ENCODE measurements at places on chromosomes 5 and 9.
A peak's percentile ranks its signal among the peaks of the same experiment; 100 is the strongest.

DNA sequence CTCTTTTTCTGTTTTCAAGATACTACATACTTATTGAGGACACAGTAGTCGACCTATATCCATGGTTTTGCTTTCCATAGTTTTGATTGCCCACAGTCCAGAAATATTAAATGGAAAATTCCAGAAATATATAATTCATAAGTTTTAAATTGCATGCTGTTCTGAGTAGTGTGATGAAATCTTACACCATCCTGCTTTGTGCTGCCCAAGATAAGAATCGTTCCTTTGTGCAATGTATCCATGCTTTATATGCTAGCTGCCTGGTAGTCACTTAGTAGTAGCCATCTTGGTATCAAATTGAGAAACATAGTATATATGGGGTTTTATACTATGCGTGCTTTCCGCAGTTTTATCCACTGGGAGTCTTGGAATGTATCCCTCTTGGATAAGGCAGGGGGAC lies 59.0 kb downstream of the CWC27 start:
- no peak for DNase-seq

DNA sequence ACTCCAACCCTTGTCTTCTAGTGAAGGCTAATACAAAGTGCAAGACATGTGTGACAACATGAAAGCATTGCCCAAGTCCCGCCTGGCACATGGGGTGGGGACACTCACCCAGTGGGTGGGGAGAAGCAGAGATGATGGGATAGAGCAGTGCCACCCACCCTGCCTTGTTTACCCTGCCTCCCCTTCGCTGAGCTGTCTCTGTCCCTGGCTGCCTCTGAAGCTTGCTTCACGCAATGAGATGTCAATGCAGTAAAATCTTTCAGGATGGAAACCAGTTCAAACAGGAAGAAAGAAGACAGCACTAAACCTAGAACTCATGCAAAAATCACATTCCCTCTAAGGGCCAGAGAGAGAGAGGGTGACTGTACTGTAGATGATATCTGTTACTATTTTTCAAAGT lies 148.0 kb downstream of the INSYN2B start:
- no peak for DNase-seq

DNA sequence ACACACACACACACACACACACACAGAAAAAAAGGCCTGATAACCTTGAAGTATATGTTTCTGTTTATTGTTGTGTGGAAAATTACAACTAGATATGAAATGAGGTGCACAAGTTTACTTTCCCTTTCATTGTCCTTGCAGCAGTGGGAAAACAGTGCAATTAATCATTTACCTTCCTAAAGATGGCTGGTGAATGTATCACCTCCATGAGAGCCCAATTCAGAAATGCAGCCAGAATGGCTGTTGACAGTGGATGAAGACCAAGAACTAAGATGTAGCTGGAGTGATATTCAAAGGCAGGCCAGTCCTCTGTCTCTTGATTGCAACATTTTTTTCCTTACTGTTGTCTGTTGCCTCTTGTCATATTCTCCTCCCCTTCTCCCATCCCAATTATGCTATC lies 49.6 kb upstream of the EIF4EBP3 start:
- DNase-seq: no peak

DNA sequence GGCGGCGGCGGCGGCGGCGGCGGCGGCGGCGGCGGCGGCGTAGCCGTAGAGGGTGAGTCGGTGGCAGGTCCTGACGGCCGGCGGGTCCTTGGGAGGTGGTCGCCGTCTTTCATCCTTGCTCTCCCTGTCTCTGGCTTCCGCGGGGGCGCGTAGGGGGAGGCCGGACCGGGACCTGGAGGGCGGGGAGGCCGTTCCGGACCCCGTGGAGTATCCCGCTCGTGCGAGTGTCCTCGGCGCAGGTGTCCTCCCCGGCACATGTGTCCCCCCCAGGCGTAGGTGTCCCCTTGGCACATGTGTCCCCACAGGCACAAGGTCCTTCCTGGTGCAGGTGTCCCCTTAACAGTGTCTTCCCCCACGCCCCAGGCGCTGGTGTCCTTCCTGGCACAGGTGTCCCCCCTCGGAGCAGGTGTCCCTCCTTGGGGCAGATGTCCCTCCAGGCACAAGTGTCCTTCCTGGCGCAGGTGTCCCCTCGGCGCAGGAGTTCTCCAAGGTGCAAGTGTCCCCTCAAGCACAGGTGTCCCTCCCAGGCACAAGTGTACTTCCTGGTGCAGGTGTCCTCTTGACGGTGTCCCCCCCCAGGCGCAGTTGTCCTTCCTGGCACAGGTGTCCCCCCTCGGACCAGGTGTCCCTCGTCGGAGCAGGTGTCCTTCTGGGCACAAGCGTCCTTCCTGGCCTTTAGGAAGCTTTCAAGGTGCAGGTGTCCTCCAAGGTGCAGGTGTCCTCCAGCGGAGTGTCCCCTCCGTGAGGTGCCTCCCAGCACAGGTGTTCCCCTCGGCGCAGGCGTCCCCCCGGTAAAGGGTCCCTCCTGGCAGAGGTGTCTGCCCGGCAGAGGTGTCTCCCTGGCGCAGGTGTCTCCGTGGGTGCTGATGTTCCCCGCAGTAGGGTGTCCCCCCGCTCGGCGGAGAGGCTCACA lies 519 bp downstream of the EXOC3 start:
- DNase-seq: no peak

GRCh38 chr9:78121488-78121887 lies 89.9 kb upstream of the GNAQ start:
- DNase-seq: peak; percentile 64

DNA sequence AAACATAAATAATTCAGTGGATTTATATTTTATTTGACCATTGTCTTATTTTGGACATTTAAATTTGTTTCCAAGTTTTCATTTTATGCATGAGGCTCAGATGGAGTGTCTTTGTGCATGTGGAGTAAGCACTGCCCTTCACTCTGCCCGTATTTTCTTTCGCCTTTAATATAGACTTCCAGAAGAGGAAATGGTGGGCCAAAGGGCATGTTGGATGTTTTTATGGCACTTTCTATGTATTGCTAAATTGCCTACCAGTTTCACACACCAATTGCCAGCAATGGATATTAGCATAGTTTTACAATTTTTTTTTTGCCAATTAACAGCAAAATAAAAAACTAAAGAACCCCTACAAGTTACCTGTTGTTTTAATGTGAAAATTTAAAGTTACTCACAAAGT lies 38.4 kb downstream of the ZSWIM6 start:
- no peak for DNase-seq

DNA sequence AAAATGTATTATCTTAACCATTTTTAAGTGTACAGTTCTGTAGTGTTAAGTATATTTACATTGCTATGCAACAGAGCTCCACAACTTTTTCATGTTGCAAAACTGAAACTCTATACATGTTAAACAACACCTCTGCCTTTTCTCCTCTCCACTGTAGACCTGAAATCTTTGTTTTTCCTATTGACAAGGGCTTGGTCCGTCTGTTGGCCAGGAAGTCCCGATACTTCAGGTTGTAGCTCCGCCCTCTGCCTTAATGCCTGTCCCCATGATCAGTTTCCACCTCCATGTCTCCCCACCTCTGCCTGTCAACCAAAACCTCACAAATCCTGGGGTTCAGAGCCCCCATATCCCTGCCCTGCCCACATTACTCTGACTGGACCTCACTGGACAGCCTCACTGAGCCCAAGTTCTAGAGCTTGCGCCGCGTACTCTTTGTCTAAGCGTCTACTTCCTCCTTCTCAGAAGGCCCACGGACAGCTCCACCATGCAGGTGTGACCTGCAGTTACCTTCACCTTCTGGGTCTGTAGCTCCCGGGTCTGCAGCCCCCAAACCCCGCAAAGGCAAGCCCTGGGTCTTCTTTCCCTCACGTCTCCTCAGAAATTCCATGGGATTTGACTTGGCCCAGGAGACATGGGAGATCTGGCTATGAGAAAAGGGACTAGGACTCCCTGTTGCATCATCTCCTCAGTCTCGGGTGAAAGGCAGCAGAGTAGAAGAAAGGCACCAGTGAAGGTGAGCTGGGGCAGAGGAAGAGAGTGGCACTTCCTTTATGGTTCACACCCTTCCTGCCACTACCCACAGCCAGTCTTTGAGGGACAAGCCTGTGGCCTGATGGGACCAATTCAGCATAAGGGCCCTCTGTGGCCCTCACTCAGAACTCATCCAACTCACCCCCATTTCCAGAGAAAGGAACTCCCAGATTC lies 8.0 kb downstream of the GLIPR2 start:
- no peak for DNase-seq

DNA sequence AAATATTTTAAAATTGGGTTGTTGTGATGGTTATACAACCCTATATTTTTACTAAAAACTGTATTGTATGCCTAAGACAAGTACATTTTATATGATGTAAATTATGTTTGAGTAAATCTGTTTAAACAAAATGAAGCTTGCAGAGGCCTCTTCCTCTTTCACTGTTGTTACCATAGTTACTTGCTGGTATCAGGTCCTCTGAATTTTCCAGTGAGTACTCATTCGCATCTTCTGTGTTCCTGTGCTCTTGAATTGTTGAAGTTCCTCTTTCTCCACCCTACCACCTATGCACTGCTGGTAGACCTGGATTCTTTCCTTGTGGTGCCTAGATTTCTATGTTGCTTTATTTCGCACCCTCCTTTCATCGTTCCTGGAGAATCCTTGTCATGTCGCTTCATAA lies 938.5 kb upstream of the ACO1 start:
- no peak for DNase-seq

GRCh38 chr5:14809369-14810155 lies 62.0 kb downstream of the ANKH start:
- DNase-seq: peak; percentile 28

DNA sequence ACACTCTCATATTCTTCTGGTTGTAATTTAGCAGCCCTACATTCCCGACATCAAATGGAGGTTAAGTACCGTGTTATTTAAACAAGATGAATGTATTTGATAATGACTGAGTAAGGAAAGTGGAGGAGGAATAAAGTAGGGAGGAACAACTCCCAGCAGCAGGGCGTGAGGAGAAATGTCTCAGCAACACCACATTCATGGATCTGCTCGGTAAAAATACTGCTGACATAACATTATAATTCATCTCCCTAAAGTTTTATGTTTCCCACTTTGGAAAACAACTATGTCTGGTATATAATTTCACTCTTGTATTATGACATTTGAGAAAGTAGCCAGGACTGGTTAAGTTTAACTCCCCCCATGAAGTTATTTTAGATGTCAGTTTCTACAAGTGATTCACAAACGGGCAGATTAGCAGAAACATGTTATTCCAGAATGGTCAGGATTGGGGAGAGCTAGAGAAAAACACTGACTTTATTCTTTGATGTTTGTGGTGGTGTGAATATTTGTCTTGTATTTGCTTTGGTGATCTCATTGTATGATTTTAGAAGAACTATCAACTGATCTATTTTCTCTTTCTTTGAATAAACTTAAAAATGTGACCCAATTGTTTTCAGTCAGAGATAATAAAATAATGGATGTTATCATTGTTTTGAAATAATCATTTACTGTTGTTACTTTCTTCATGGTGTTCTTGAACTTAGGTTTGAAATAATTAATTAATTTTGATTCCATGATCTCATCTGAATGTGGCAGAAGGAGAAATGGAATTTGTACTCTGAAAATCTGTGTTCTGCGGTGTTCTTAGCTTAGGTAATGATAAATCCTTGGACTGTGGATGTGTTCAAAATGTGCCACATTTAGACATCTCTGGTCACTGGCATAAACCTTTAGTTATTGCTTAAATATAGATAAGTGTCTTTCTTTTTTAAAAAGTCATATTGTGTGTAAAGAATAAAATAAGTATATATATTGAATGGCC lies 303.6 kb upstream of the ZNF608 start:
- DNase-seq: no peak

- DNase-seq: no peak
These were observed 989.8 kb downstream of the TLE4 start for GRCh38 chr9:80561526-80561925.

- no peak for DNase-seq
These were observed 68.2 kb upstream of the SMC2 start for GRCh38 chr9:104025945-104026344.

DNA sequence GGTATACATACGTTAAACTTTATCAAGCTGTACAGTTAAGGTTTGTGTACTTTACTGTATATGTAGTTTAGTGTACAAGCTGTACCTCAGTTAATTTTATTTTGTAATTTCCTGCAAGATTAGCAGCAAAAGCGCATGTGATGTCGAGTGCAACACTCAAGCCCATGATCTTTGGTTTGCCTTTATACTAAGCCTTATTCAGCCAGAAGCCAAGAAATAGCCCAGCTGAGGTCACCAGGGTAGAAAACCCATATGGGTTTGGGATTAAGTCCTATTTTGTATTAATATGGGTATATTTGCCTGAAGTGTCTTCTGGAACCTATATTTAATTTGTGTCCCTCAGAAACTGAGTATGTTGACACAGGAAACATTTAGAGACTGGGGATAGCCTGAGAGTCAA lies 59.3 kb downstream of the ZFAND5 start:
- no peak for DNase-seq

- DNase-seq: no peak
These were observed 78.7 kb upstream of the IRX4 start for GRCh38 chr5:1961304-1961946.

DNA sequence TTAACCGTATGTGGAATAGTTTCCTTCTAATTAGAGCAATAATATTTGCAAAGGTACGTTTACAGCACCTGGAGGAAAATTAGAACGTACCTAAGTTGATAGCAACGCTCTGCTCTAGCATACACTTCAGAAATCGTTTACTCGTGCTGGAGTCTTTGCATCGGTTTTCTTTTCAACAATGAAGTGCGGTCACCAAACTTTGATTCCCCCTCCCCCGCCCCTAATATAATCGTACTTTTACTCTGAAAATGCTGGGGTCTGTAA lies 506 bp downstream of the ADAMTS19 start:
- DNase-seq: no peak

GRCh38 chr5:147690595-147690994 lies 91.9 kb downstream of the JAKMIP2 start:
- DNase-seq: no peak

Data from amygdala (tissue), 56 donors.